ENCODE measurements at places on chromosomes 5 and 9.

DNA sequence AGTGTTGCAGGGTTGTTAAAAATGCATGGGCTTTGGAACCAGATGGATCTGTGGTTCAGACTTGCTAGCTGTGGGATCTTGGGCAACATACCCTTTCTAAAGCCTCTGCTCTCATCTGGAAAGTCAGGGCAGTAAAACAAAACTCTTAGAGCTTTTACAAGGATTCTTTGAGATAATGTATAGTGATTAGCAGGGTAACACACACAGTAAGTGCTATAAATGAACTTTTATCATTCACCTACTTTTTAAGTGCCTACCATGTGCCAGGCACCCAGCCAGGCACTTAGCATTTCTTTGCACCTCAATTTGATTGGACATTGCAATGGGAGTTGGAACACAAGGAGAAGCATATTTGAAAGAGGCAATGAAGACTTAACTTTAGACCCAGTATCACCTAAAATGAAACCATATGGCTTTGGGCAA is 208.6 kb upstream of the PAPPA start:
- H3K4me1 ChIP-seq: no peaks in the 10 kb centered on the region
- DNase-seq: no peak
- no peaks in the 10 kb centered on the region for H3K36me3 ChIP-seq
- no peak overlapping the region for H3K4me3 ChIP-seq

- no peak for DNase-seq
- peaks cover 3% of the 10 kb centered on the region for H3K36me3 ChIP-seq
- H3K4me1 ChIP-seq: peaks cover 4% of the 10 kb centered on the region
- no peak overlapping the region for H3K27ac ChIP-seq
- H3K27me3 ChIP-seq: no peaks in the 10 kb centered on the region
Observed at GRCh38 chr9:79672236-79672635, 100.5 kb downstream of the TLE4 start.

DNA sequence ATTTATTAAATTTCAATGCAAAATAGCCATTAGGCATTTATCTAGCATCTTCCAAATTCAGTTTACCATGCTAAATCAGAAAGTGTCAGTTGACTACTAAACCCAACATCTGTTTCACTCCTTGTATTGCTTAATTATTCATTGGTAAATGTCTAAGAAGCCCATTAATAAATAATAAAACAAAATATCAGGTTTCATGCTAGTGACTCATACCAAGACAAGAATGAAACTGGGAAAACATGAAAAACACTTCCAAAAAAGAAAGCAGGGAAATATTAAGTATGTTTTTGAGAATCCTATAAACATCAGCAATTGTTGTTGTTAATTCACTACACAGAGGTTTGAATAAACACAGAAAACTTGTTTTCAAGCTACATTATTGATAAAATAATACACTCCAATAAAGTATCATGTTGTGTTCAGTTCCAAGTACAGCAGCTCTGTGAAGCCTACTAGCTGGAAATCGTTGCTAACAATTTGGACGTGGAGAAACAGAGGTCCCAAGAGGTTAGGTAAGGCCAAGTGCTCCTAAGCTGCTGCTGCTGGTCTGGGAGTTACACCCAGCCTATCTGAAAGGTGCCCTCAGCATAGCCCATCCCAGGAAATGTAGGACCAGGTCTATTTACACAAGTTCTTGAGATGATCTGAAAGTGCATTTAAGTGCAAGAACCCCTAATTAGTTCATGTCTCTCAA is 78.8 kb downstream of the GNAQ start:
- H3K27me3 ChIP-seq: no peaks in the 10 kb centered on the region
- no peaks in the 10 kb centered on the region for H3K36me3 ChIP-seq
- H3K4me1 ChIP-seq: peaks cover 5% of the 10 kb centered on the region
- DNase-seq: no peak

DNA sequence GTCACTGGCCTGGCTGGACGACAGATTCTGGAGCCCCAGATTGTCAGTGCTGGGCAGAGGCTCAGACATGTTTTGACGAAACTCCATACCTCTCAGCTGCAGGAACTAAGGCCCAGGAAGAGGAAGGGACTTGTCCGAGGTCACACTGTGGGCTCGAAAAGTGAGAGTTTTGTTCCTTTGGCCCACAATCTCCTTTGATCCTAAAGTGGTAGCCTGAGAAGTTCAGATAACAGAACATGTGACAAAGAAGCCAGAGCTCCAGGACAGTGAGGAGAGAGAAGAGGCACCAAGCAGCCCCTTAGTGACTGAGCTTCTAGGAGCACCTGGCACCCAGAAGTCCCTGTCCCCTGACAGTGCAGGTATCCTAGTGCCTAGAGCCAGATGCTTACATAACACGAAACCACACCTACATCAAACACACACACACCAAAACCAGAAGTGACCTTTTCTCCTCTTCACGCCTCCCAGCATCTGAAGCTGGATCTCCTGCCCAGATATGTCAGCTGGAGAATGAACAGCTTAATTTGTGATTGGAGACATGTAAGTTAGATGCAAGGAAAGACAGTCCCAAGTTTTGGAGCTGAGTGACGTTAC is 88.9 kb downstream of the ADRB2 start:
- H3K4me1 ChIP-seq: no peaks in the 10 kb centered on the region
- H3K4me3 ChIP-seq: no peak overlapping the region
- no peaks in the 10 kb centered on the region for H3K36me3 ChIP-seq
- no peak for DNase-seq
- no peak overlapping the region for H3K27ac ChIP-seq

GRCh38 chr9:15135164-15135792 is 171.7 kb downstream of the TTC39B start:
- no peaks in the 10 kb centered on the region for H3K4me1 ChIP-seq
- no peak overlapping the region for H3K27ac ChIP-seq
- H3K4me3 ChIP-seq: no peak overlapping the region
- H3K27me3 ChIP-seq: no peaks in the 10 kb centered on the region
- H3K36me3 ChIP-seq: no peaks in the 10 kb centered on the region
- DNase-seq: peak; percentile 17

DNA sequence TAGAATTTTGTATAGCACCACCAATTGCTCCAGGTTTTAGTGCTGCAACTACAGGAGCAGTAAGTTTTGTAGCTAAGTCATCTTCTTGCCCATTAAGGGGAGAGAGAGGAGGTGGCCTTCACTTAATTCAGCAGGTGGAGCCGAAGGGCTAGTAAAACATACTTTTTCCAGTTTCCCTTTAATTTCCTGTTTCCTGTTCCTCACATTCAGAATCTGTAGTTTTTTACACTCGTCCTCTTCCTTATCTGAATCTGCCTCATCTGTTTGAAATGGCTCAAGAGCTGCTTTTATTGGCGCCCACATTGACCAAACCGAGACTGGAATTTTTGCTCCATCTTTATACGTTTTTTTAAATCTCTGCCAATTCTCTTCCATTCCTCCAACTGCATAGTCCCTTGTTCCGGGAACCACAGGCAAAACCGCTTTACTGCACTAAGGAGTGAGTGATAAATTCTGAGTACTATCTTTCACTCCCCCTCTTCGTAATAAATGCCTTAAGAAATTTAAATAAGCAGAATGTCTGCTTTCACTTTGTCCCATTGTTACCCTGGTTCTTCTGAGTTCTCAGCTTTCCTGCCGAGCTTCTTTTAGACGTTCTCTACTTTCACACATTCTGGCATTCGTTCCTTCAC is 133.9 kb downstream of the DROSHA start:
- no peak for DNase-seq
- H3K36me3 ChIP-seq: peaks cover 12% of the 10 kb centered on the region
- H3K27ac ChIP-seq: no peak overlapping the region

DNA sequence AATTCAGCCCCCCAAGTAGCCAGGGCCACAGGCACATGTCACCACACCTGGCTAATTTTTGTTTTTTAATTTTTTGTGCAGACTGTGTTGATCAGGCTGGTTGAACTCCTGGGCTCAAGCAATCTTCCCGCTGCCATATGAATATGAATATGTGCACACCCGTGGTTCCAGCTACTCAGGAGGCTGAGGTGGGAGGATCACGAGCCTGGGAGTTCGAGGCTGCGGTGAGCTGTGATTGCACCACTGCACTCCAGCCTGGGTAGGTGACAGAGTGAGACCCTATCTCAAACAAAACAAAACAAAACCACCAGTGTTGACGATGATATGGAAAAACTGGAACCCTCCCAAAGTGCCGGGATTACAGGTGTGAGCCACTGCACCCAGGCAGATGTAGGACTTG is 32.0 kb downstream of the EHMT1 start:
- H3K36me3 ChIP-seq: peaks cover 14% of the 10 kb centered on the region
- DNase-seq: no peak
- no peaks in the 10 kb centered on the region for H3K27me3 ChIP-seq
- H3K27ac ChIP-seq: no peak overlapping the region
- H3K4me3 ChIP-seq: no peak overlapping the region
- no peaks in the 10 kb centered on the region for H3K4me1 ChIP-seq

DNA sequence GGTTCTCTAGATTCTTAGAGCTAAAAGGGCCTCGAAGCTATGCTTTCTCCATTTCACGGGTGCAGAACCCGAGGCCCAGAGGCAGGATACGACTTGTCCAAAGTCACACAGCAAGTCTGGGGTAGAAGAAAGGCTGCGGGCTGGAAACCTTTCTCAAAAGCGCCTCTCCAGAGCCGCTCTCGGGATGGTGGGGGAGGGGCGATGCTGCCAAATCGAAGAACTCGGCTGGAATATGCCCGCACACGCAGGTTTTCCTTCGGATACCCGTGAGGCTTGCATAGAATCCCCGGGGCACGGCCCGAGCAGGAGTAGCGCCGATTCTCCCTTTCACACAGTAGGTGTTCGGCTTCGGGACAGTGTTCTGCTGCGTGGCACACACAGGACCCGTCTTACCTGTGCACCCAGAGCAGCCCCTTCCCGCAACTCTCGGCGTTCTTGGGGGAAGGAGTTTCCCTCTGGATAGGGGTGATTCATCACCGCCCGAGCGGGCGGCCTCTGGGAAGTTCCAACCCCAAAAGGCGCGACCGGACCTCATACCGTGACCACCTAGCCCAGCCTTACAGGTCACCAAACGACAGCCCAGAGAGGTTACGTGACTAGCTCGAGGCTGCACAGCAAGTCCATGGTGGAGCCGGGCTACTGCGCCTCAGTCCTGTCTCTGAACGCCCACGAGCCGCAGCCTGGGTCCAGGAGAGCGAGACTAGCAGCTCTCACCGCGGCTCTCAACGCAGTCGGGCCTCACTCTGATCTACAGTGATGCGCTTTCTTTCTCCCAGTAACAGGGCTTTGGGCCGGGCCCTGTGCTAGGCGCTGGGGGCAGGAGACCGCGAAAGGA is 4.1 kb downstream of the PAX5 start:
- H3K27ac ChIP-seq: no peak overlapping the region
- no peaks in the 10 kb centered on the region for H3K36me3 ChIP-seq
- H3K4me1 ChIP-seq: peaks cover 54% of the 10 kb centered on the region
